ENCODE measurements at places on chromosomes 3 and 15. TPM values are rescaled to one million over a fixed set of nuclear protein-coding genes. Genes with fewer than 3 reads are reported as not detected.

Gene COL6A5
- total RNA-seq, result 0.02 TPM

Gene CX3CR1
- 0.41 TPM for total RNA-seq

Gene TRAT1
- total RNA-seq, result 53.8 TPM

Gene CALML4
- total RNA-seq, result 11.1 TPM

- no peak overlapping the region for H3K4me3 ChIP-seq
- DNase-seq, result peak; percentile 65
Measured at GRCh38 chr15:31511707-31512310, 185.2 kb downstream of the KLF13 start.

GRCh38 chr3:13017361-13018042, 55.7 kb downstream of the IQSEC1 start:
- no peaks in the 10 kb centered on the region for H3K27me3 ChIP-seq
- peak overlapping the region; percentile 100 for H3K27ac ChIP-seq
- peaks cover 3% of the 10 kb centered on the region for H3K36me3 ChIP-seq
- no peak for DNase-seq
- peak overlapping the region; percentile 73 for H3K4me3 ChIP-seq

GRCh38 chr15:60901647-60902046, 327.5 kb downstream of the RORA start:
- no peak overlapping the region for H3K4me3 ChIP-seq
- peaks cover 36% of the 10 kb centered on the region for H3K4me1 ChIP-seq
- DNase-seq, result no peak
- H3K27me3 ChIP-seq, result peaks cover 15% of the 10 kb centered on the region
- no peaks in the 10 kb centered on the region for H3K36me3 ChIP-seq
- no peak overlapping the region for H3K27ac ChIP-seq

GRCh38 chr3:124256599-124256998, 264.7 kb upstream of the ROPN1 start:
- no peaks in the 10 kb centered on the region for H3K36me3 ChIP-seq
- no peak overlapping the region for H3K27ac ChIP-seq
- H3K4me1 ChIP-seq, result no peaks in the 10 kb centered on the region

DNA sequence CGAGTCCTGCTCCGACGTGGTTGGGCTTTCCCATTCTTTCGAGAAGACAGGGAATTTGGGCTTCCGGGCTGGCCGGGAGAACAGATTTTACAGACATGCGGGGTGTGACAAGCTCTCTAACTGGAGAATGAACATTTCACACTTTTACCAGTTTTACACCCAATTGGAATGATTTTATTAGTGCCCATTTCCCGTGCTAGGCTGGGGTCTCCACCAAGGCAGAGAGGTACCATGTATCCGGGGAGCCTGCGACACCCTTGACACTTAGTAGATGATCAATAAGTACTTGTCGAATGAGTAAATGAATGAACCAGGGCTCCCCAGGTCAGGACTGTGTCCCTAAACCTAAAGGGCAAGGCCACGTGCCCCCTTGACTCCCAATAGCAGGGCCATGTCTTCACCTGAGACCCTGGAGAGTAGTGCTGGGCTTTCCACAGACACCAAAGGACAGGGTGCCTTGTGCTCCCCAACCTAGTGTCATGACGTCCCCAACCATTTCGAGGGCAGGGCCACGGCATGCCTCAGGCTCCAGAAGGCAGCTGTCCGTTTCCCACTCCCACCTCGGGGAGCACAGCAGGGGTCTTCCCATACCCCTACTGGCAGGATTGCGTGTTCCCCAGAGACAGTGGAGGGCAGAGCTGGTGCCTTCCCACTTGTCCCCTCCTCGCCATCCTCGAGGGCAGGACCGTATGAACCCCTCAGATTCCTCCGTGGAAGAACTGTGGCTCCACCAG, 679 bp upstream of the MYD88 start:
- peak overlapping the region; percentile 96 for H3K27ac ChIP-seq
- peaks cover 51% of the 10 kb centered on the region for H3K36me3 ChIP-seq
- peaks cover 63% of the 10 kb centered on the region for H3K4me1 ChIP-seq
- DNase-seq, result peak; percentile 60

DNA sequence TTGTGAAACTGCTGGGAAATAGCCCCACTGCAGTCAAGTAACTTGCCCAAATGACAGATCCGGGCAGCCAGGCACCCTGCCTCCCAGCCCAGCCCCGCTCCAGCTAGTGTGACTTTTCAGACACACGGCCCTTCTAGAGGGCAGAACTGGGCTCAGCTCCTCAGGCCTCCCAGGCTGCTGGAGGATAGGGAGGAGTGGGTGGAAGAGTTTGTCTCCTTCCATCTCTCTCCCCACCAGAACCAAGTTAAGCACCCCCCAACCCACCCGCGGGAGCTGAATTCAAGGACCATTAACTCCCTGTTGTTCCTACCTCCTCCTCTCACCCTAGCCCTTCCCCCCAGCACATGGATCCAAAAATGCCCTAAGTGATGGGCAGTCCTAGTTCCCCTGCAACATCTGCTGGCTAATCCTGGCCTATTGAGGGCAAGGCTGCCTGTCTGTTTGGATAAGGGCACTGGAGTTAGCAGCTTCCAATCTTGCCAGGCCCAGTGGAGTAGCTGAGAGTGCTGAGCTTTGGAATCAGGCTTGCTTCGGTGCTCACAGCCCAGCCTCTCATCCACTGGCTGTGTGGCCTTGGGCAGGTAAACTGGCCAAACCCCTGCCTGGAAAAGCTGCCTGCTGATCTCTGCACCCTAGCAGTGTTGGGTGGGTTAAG, 3.1 kb downstream of the CCDC33 start:
- H3K36me3 ChIP-seq, result no peaks in the 10 kb centered on the region
- no peak overlapping the region for H3K4me3 ChIP-seq
- peaks cover 10% of the 10 kb centered on the region for H3K27me3 ChIP-seq
- DNase-seq, result no peak
- no peak overlapping the region for H3K27ac ChIP-seq

DNA sequence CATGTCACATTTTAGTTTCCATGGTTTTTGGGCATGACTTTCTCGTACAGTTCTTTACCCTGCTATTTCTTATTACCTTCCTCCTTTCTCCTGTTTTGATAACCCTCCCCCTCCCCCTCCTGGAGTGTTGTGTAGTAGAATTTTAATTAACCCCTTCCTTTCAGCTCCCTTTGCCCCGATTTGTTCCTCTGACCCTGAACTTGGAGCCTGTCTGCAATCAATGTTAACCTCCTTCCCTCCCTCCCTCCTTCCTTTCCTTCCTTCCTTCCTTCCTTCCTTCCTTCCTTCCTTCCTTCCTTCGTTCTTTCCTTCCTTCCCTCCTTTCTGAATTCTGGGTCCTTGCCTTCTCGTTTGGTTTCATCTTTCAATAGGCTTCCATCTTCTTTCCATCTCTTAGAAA, 90.4 kb downstream of the ECT2 start:
- no peaks in the 10 kb centered on the region for H3K4me1 ChIP-seq
- H3K27ac ChIP-seq, result no peak overlapping the region
- no peak for DNase-seq
- no peak overlapping the region for H3K4me3 ChIP-seq
- H3K27me3 ChIP-seq, result peaks cover 18% of the 10 kb centered on the region

GRCh38 chr3:174122411-174122810, 724.9 kb downstream of the NLGN1 start:
- no peak overlapping the region for H3K27ac ChIP-seq
- no peak for DNase-seq
- no peaks in the 10 kb centered on the region for H3K27me3 ChIP-seq

DNA sequence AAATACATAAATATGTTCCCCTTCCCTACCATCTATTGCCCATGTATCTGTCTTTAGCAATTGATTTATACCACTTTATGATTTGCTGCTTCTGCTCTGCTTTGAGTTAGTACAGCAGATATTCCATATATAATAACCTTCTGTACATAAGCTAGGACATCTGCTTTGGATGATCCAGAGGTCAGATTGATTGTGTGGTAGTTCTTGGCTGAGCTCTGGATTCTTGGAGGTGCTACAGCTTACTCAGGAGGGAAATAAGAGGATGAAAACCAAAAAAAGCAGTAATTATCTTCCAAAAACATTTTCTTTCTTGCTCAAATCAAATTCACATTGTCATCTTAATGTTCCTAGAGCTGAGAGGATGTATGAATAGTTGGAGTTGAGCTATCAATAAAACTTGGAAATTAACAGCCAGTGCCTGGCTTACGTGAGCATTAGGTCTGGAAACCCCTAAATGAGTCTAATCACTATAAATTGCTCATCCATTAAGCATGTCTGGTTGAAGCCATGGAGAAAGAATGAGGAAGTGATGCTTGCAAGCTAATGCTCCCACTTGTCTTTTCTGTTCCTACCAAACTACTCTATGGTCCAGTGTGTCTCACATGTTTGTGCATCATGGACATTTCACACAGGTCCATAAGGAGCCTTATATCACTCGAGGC, 36.3 kb upstream of the TMEM42 start:
- H3K4me1 ChIP-seq, result no peaks in the 10 kb centered on the region
- H3K27ac ChIP-seq, result no peak overlapping the region
- peaks cover 73% of the 10 kb centered on the region for H3K36me3 ChIP-seq
- no peaks in the 10 kb centered on the region for H3K27me3 ChIP-seq
- no peak overlapping the region for H3K4me3 ChIP-seq

- H3K4me1 ChIP-seq, result no peaks in the 10 kb centered on the region
- H3K4me3 ChIP-seq, result no peak overlapping the region
- H3K36me3 ChIP-seq, result no peaks in the 10 kb centered on the region
- no peak overlapping the region for H3K27ac ChIP-seq
- H3K27me3 ChIP-seq, result no peaks in the 10 kb centered on the region
Measured at GRCh38 chr3:73295876-73296635, 234.6 kb downstream of the EBLN2 start.

Measured in activated CD8-positive, alpha-beta memory T cell treated with anti-CD3 and anti-CD28 coated beads, Interleukin-2, amount 10 ng/mL, durations not matched to agents 7 days and 5 days (primary cell).